ENCODE measurements at places on chromosomes 4 and X. TPM values are rescaled to one million over a fixed set of nuclear protein-coding genes. Genes with fewer than 3 reads are reported as not detected.

The USP17L18 gene
- not detected for polyA plus RNA-seq

The AMOT gene
- 0.77 TPM for polyA plus RNA-seq

The XKRX gene
- polyA plus RNA-seq, result 1.5 TPM

The OTC gene
- polyA plus RNA-seq, result 0.20 TPM

The CSAG1 gene
- not detected for polyA plus RNA-seq

The CXCL11 gene
- polyA plus RNA-seq, result 0.07 TPM

The SPIN2A gene
- 0.39 TPM for polyA plus RNA-seq

The SULT1B1 gene
- 0.41 TPM for polyA plus RNA-seq

The TEX13D gene
- polyA plus RNA-seq, result not detected

The PORCN gene
- 15.6 TPM for polyA plus RNA-seq

The DCX gene
- under 0.01 TPM for polyA plus RNA-seq

The TLL1 gene
- polyA plus RNA-seq, result 0.41 TPM

All from esophagus (tissue), 2 donors.